Omental fat pad (tissue), 4 donors: ENCODE measurements at places on chromosomes 16 and 17. TPM values are rescaled to one million over a fixed set of nuclear protein-coding genes. Genes with fewer than 3 reads are reported as not detected.

The PPL gene
- 87.7 TPM for total RNA-seq

The DPEP1 gene
- total RNA-seq = not detected

GRCh38 chr16:25709213-25709612 is 17.5 kb downstream of the HS3ST4 start:
- no peak for DNase-seq

- peak; percentile 64 for DNase-seq
These were observed 558 bp downstream of the SOX15 start for GRCh38 chr17:7589204-7589868.

DNA sequence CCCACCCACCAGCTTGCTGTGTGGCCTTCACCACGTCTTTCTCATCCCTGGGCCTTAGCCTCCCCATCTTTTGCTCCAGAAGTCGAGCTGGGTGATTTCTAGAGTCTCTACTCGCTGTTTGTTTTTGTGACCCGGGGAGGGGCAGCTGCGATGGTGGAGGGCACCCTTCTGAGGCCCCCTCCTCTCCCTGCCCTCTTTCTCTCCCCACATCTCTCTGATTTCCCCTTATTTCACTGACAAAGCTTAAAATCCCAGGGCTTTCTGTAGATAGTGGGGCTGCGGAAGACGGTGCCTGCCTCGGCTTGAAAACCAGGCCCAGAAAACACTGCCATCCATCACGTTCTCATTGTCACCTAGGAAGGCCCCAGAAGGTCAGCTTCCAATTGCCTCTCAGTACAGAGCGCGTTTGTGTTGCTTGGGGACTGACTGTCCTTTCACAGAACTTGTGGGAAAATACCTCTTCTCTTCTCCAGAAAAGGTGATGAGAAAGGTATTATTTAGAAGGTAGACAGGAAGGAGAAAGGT is 95.1 kb downstream of the NTN1 start:
- DNase-seq = no peak

DNA sequence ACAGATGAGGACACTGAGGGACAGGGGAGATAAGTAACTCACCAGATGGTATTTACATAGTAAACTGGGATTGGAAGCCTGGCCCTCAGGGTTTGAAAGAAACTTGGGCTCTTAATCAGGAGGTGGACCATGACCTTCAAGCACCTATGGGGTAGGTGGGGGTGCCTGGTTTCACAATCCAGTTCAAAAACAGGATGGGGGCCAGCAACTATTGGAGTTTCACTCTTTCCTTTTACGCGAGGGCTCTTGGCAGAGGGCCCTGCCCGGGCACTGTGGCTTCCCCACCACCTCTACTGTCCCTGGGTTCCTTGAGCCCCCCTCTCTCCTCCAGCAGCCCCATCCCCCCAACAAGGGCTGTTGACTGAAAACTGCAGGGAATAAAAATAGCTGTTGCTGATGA is 11.3 kb upstream of the PRR29 start:
- DNase-seq = no peak
